ENCODE measurements at places on chromosomes 5 and 9.

DNA sequence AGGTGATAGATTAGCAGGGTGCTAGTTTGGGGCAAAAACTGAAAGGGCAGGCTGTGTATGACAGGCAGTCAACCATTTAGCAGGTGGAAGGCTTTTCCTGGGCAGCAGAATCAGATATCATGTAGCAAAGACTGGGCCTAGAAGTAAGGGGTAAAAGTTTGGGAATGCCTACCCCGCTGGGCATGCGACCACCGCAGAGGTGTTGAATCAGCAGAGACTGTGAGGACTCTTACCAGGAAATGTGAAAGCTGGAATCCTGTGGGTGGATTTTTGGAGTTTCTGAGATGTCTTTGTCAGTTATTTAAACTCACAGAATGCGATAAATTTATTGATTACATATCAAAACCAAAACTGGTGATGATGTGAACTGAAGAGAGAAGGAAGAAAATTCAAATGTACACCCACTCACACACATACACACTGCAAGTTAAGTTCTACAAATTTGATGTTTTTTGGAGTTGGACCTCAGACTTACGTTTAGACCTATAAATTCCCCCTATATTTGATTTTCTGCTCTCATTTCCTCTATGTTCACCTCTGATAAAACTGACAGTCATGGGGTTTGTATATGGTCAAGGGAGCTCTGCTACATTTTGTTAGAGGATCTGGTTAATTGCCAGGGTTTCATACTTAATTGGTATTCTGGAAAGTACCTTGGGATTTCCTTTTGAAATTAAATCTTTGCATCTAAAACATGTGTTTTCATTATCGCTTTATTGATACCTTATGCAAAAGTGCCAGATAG, 333.6 kb downstream of the CSNK1G3 start:
- no peak for DNase-seq

GRCh38 chr5:154112255-154112654, 73.5 kb downstream of the MFAP3 start:
- DNase-seq = no peak

DNA sequence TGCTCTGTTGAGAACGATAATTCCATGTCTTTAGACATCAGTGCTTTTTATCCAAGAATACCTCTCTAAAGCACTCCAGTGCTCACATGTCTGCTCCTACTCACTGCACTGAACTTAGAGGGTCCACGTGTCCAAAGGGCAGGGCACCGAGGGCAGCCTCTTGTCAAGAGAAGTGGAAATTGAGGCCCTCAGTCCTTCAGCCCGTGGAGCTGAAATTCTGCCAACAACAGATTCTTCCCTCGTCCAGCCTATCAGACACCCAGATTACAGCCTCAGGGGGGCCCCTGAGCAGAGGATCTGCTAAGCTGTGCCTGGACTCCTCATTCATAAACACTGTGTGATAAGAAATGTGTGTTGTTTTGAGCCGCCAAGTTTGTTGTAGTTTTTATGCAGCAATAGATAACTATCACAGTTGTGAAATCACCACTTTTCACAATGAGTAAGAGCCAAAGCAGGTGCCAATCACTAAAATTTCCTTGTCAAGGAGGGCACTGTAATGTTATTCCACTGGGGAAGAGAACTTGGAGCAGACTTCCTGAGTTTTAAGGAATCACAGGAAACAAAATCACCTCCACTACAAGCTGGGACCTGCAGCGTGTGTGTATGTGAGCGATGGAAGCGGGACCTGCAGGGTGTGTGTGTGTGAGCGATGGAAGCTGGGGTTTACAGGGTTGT, 58.8 kb upstream of the IGFBPL1 start:
- no peak for DNase-seq

GRCh38 chr9:134959971-134960310, 42.2 kb upstream of the FCN1 start:
- DNase-seq = no peak

DNA sequence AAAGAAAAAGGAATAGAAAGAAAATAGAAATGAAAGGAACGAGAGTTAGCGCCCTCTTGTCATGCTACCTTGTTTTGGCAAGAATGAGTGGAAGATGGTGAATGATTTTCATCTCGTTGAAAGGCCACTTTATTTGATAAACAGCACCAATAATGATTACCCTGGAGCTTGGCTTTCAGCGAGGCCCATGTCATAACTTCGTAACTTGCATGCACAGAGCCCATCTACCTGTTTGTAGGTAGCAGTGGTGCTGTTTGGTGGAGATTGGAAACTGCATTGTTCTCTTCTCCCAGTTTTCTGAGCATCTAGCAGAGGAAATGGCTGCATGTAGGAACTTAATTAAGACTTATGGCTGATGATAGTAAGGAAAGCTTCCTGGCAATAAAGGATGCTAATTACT, 59.3 kb downstream of the NPR3 start:
- no peak for DNase-seq

DNA sequence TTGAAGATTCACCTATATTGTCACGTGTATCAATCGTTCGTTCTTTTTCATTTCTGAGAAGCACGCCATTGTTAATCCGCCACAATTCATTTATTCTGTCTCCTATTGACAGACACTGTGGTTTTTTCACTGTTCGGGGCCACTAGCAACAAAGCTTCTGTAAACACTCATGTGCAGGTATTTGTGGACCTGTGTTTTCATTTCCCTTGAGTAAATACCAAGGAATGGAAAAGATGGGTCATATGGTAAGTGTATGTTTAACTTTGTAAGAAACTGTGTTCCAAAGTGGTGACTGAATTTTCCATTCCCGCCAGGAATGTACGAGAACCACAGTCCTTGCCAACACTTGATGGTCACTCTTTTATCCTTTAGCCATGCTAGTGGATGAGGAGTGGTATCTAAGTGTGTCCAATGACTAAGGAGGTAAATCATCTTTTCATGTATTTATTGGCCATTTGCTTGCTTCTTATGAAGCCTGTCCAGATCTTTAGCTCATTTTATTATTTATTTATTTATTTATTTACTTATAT, 10.7 kb downstream of the ABO start:
- DNase-seq = no peak

DNA sequence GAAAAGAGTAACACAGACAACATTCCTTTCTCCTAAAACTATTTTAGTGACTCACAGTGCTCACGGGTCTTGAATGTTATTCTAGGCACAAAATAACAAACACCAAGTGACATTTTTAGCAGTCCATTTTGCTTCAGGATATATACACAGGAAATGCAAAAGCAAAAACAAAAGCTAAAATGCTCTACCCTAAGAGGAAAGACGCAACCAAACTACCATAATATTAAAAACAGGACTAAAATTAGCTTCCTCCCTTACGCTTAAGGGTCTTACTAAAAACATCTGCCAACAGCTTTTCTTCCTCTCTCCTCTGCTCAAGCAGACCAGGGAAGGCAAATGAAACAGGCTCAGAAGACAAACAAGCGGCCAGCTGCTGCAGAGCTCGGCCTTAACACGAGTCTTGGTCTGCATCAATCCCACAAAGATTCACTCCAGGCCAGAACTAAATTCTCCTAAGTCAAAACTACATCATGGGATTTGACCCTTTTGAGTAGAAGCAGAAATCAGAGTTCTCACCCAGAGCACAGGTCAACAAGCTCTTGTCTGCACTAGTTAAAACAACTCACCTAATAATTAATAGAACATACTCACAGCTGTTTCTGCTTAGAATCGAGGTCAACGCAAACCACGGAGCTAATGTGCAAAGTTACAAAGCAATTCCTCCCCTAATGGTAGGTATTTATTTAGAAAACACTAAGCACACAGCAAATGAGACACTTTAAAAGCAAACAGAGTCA, 62.3 kb downstream of the RAPGEF1 start:
- DNase-seq = no peak

- no peak for DNase-seq
Observed at GRCh38 chr9:135199489-135199888, 112.0 kb downstream of the OLFM1 start.

- DNase-seq = no peak
Observed at GRCh38 chr5:1952444-1953099, 69.8 kb upstream of the IRX4 start.

DNA sequence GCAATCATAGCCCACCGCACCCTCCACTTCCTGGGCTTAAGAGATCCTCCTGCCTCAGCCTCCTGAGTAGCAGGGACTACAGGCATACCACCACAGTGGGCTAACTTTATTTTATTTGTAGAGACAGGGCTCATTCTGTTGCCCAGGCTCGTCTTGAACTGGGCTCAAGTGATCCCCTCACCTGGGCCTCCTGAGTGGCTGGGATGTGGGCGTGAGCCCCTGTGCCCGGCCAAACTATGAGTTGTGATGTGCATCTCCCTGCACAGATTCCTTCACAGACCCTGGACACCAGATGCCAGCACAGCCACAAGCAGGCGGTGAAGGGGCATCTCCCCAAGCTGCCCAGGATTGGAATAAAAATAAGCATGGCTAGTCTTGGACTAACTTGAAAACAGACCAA, 244.9 kb upstream of the IRX1 start:
- DNase-seq = no peak

DNA sequence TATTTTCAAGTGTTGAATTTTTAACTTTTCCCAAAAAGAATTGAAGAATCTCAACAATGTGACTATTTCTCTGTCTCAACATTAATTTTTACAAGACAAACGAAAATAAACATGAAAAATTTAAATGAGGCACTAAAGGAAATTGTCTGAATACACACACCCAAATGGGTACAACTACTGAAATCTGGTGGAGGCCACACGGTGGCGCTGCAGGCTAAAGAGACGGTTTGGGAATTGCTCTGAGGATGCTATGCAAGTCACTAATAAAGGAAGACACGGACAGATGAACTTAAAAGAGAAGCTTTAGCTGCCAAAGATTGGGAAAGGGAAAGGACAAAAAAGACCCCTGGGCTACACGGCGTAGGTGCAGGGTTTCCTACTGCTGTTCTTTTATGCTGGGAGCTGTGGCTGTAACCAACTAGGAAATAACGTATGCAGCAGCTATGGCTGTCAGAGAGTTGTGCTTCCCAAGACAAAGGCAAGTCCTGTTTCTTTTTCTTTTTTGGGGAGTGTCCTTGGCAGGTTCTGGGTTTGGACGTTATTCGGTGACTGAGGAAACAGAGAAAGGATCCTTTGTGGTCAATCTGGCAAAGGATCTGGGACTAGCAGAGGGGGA, at the start of gene PCDHB10:
PCDHB10 (plus strand) TSS at position 244 of the 616 bp plus-strand sequence; CDS start at position 444, 200 bp downstream.
- DNase-seq = no peak

- no peak for DNase-seq
Observed at GRCh38 chr5:151665613-151666012, 21.1 kb downstream of the SPARC start.

DNA sequence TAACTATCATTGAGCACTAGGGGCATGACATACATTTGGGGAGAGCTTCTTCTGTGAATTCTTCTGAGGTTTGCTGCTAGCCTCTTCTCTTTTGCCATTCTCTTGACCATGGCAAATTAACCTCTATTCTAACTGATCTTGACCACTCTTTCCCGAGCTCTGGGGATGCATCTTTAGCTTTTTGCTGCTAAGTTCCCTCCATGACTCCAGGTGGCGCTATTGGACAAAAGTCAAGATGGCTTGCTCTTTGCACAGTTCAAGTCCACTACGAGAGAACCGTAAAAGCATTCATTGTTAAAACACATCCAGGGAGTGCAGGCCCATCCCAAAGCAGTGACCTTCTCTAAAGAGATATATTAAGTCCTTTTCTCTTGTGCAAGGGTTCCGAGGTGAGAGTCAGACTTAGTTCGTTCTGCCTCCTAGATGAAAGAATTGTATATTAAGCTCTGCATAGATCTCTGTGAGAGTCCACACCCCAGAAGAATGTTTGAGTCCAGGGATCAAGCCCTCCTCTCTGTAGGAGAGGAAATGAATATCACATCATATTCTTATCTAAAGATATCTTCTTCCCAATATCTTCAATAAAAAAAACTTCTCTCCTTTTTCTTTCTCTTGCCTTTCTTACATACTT, 1152.9 kb upstream of the CDH6 start:
- peak; percentile 16 for DNase-seq

DNA sequence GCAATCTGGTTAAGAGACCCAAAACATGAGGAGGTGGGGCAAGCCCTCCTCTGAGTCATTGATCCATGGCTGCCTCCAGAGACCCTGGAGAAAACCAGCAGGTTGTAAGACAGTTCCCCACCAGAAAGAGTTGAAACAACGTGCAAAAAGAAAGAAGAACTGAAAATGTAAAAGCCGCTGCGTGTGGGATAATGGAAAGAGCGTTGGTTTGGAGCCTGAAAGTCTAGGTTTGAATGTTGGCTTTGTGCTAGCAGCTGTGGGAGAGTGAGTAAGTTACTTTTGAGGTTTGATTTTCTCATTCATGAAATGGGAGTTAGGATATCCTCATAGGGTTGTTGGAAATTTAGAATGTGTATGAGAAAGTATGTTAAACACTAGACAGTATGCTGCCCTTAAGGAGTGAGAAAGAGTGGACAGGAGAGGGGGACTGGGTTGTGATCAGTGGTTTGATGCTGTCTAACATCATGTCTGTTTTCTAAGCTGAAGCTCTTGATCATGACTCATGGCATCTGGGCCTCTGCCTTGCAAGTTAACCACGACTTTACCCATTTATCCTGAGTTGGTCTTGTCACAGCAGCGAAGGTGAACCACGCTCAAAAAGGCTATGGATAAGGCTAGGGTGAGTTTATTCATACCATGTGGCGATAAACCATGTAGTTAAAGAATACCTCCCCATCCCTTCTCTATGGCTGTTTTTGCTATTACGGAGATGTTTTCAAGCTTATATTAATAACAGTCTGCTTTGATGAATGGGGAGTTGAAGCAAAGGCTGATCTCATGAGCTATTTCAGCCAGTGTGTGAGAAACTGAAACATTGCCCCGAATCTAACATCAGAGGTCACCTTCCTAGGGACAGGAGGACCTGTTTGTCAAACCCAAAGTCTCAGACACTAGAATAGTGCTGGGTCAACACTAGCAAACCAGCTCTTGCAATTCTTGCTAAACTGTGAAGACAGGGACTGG, 41.3 kb downstream of the ZNF366 start:
- no peak for DNase-seq

- DNase-seq = no peak
Observed at GRCh38 chr9:70948744-70949143, 172.7 kb downstream of the TRPM3 start.

DNA sequence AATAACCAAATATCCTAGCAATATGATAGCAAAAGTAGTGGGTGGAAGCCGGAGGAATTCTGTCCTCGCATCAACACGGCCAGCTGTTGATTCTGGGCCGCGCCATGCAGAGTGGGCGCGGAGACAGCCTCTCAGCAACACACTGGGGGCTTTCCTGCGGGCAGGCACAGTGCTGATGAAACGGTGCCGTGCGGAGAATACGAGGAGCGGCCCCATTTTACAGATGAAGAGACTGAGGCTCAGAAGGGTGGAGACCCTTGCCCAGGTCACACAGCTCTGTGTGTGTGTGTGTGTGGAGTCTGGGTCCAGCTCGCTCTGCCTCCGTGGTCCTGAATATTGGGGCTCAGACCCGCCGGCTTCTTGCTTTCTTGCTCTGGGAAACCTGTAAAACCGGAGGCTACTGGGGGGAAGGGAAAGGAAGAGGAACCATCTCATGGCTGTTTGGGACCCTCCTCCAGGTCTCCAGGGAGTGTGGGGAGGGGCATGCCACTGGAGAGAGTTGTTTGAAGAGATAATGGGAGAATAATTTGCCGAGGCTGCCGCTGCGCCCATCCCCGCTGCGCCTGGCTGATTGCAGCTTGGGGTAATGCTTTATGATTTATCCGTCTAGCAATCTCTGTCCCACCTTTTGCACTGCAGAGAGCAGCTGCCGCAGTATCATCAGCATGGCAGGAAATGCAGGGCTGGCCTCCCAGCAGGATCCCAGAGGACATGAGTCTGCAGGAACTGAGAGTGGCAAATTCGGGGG, 36.6 kb downstream of the NCS1 start:
- no peak for DNase-seq

- DNase-seq = no peak
Observed at GRCh38 chr5:147436596-147436995, 73.3 kb downstream of the DPYSL3 start.

GRCh38 chr9:106277966-106278365, 583.6 kb downstream of the TMEM38B start:
- DNase-seq = no peak

Data from GM12891 (cell line).